ENCODE measurements at places on chromosomes 7 and 10.

DNA sequence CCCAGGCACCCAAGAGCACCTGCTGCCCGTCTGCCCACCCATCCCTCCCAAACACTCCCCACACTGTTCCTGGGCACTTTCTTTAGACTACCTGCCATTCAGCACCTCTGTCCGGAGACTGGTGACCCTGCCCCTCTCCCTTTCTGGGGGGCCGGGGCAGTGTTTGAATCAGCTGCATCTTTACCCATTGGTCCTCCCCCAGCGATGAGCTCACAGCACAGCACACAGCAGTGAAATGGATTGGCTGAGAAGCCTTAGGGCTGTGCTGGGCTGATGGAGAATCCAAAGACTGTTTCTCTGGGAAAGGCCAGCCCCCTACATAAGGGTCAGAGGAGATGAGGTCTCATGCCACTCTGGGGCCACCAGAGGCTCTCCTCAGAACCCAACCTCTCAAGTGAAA lies 40.2 kb downstream of the VWA2 start:
- DNase-seq, result no peak

DNA sequence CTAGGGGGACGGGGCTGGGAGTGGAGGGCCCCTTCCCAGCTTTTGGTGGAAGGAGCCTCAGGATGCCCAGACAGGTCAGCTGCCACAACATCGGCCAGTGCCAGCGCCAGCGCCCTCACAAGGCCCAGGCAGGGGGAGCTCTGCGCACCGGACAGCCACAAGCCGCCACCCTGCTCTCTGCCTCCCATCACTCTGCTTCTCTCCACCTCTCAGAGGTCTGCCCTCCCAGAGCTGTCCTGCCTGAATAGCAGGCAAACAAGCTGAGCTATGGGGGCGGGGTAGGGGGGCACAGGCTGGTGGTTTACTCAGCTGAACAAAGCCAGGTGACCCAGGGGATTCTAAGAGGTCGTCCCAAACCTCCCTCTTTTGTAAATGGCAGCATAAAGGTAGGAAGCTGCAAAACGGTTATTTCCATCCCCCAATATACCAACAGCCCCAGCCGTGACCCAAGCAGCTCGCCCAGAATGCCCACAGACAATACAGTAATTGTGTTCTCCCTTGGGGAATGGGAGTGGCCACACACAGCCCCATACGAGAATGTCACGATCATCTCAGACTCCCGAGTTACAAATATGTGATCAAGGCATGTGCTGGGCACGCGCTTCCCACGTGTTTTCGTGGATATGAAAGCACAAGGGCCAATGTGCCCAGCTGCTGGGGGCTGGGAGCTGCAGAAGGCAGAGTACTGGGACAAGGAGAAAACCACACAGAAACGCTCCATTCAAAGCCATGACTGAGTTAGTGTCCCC lies 19.7 kb downstream of the FAM53B start:
- DNase-seq, result no peak

- no peak for DNase-seq
Observed at GRCh38 chr10:43002596-43002995, 74.3 kb upstream of the RET start.

GRCh38 chr7:44977304-44977958 lies 1.4 kb downstream of the MYO1G start:
- no peak for DNase-seq

DNA sequence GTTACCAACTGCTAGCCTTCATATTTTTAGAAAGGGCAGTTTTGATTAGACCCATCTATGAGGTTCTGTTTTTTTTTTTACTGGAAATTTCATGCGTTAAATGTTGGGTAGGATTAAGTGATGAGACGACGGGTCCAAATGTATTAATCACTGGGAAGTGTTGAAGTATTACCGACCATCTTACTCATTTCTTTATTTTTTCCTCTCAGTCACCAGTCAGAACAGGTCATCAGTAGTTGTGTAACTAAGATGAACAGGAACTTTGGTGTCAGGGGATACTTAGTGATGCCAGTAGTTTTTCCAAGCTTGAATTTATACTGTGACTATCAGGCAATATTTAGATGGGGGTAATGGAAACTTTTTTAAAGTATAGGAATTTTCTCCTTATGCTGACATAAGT lies 14.2 kb downstream of the TFAM start:
- DNase-seq, result no peak

GRCh38 chr10:108204528-108205305 lies 1040.2 kb upstream of the SORCS1 start:
- peak; percentile 37 for DNase-seq

- no peak for DNase-seq
Observed at GRCh38 chr7:38178695-38179344, 775 bp downstream of the STARD3NL start.

DNA sequence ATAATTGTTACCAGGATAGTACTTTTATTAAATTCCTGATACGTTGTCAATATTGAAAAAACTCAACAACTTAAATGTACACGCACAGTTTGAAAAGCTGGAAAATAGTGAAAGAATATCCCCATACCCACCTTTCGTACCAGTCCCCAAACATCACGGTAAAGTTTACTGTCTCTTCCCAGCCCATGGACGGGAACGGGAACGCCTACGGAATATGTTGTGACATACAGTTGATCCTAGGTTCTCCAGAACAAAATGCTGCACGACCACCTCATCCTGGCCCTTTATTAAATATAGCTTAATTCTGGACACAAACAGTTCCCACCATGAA lies 527 bp upstream of the BCAP29 start:
- no peak for DNase-seq

DNA sequence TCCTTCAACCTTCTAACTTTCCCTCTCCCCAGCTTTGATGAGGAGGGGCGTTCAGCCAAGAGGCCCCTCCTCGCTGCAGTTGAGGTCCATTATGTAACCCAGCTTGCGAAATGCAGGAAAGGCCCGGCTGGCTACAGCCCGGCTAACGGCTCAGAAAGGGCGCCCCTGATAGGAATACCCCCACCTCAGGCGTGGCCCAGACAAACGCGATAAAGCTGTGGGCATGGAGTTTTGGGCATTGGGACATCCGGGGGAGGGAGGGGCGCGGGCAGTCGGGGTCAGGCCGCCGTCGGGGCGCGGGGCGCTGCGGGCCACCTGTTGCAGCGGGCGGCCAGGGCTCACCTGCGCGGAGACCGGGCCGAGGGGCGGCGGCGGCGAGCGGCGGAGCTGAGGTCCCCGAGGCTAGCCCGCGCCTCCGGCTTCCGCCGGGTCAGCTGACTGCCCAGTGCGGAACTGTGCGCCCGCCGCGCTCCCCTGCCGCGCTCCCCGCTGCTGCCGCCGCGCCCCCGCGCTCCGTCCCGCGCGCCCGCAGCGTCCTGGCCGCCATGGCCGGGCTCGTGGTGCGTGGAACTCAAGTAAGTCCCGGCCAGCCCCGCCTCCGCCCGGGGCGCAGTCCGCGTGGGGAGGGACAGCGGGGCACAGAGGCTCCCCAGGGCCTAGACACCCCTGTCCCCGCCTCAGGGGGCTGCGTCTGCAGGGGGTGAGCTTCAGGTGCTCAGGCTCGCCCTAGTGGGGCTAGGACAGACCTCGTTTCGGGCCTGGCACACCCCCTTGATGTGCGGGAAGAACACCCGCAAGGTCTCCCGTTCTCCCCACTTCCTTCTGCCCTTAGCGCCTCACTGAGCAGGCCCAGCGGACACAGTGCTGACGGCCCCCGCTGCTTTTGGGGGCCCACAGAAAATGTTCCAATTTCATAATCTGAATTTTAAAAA lies at the start of gene LRMDA:
TSS of gene LRMDA (plus strand) at position 445 of the 932 bp plus-strand sequence.
- DNase-seq, result no peak

DNA sequence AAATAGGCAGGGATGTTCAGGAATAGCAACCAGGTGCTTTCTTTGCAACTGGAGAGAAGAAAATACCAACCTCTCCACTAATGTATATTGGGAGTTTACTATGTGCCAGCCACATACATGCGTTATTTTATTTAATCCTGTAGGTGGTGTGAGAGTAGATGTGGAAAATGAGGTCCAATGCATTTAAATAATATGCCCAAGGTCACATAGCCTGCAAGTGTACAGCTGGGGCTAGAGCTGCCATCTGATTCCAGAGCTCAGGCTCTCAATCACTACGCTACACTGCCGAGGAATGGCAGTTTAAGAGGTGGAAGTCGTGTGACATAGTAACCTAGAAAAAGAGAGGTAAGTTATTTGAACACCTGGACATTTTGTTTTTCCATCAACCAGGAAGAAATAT lies 277.0 kb downstream of the EXOC4 start:
- no peak for DNase-seq

- DNase-seq, result no peak
Observed at GRCh38 chr7:140416560-140416959, 12.7 kb downstream of the RAB19 start.

DNA sequence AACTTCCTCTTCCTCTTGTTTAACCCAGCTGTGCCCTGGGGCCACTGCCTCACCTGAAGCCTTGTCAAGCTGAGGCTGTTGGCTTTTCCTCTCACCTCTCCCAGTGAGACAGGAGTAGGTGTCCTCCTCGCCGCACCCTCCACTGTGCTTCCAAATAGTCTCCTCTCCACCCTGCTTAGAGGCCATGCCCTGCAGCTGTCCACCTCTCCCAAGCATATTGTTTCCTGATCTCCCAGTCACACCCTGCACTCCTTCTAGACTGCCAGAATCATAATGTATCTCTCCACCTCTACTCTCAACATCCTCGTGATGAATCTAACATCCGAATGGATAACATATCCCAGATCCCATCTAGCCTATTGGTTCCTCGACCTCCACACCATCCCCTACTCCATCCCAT lies 196.3 kb upstream of the GHITM start:
- DNase-seq, result no peak

DNA sequence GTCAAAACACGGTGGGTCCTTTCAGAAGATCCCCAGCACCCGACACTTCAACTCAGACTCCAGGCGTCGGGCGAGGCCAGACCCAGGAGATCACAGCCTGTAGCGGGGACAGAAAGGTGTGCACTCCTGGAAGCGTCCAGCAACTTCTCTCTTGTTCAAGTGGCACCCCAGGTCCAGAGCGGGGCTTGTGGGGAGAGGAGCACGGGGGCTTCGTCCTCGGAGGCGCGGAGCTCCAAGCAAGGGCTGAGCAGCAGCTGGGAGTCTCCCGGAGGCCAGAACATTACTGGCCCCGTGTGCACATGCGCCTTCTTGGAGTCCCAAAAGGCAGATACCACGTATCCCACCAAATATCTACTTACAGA lies 54.9 kb downstream of the ZRANB1 start:
- DNase-seq, result no peak

- no peak for DNase-seq
Observed at GRCh38 chr10:35368485-35369048, 32.3 kb downstream of the CCNY start.

DNA sequence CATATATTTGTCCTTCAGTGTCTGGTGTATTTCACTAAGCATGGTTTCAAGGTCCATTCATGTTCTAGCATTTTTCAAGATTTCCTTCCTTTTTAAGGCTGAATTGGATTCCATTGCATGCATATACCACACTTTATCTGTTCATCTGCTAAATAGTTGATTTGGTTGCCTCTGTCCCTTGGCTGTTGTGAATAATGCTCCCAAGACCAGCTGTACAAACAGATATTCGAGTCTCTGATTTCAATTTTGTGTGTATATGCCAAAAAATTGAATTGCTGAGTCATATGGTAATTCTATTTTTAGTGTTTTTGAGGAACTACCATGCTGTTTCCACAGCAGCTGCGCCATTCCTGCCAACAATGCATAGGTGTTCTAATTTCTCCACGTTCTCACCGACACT lies 216.4 kb downstream of the NRG3 start:
- no peak for DNase-seq

- no peak for DNase-seq
Observed at GRCh38 chr7:70569335-70569819, 562.6 kb upstream of the GALNT17 start.

DNA sequence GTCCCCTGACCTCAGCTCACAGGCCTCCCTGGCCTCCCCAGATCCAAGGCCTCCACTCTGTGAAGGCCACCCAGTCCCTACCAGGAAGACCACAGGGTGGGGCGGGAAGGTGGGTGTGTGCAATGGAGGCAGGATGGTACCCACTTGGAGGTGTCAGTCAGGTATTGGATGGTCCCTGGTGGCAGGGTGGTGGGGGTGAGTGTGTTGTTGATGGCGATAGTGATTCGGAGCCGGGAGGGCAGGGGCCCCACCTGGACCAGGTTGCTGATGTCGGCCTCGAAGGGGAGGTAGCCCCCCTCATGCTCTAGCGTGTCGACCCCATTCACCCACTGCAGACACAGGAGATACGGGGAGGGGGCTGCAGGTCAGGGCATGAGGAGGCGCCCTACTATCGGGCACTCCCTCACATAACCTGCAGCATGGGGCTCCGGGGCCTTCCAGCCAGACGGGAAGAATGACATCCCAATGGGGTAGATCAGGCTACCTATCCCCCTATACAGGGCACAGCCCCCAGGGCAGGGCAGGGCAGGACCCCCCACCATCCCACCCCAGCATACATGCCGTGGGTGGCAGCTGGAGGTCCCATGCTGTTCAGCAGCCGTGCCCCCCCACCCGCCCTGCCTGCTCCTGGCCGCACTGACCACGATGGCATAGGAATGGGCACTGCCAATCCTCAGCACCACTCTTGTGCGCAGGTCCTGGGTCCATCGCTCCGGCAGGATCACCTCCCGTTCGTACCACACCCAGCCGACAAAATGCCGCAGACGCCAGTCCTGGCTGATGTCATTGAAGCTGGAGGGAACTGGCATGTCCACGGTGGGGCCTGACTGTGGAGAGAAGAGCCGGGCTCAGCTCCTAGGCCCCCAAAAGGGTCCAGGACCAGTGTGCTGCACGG lies 2.2 kb downstream of the GUSB start:
- DNase-seq, result no peak

GRCh38 chr10:62632071-62632809 lies 172.3 kb upstream of the ADO start:
- no peak for DNase-seq

DNA sequence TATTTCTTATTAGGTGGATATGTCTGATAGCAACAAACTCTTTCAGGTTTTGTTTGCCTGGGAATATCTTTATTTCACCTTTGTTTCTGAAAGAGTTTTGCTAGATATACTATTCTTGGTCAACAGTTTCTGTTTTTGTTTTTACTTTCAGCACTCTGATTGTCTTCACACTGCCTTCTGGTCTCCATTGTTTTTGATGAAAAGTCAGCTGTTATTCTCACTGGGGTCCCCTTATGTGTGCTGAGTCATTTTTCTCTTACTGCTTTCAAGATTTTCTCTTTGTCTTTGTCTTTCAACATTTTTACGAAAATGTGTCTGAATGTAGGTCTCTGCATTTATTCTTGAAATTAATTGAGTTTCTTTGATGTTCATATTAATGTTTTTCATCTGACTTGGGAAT lies 15.2 kb upstream of the RASSF4 start:
- no peak for DNase-seq

GRCh38 chr10:28036587-28036986 lies 37.7 kb upstream of the ODAD2 start:
- DNase-seq, result no peak

GRCh38 chr7:108263425-108263824 lies 133.3 kb upstream of the LAMB4 start:
- no peak for DNase-seq

All from ELF-1 (cell line).